ENCODE measurements at places on chromosomes 16 and 17.

- no peak for DNase-seq
Measured at GRCh38 chr17:74491626-74492025, 25.2 kb downstream of the CD300A start.

DNA sequence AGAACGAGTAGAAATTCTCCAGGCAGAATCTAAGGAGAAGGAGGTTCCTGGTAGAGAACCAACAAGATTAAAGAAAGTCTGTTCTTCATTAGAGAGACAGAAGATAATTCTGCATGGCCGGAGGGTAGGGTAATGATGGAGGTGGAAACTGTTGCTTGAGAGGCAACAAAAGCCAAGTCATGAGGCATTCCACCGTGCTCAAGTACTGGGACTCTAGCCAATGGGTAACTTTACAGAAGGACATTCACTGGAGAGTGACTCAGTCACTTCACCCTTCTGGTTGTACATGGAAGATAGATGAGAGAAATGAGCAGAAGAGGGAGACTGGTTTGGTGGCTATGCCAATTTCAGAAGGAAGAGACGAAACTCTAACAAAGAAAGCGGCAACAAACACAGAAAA lies 53.6 kb upstream of the ANKFN1 start:
- DNase-seq: no peak

DNA sequence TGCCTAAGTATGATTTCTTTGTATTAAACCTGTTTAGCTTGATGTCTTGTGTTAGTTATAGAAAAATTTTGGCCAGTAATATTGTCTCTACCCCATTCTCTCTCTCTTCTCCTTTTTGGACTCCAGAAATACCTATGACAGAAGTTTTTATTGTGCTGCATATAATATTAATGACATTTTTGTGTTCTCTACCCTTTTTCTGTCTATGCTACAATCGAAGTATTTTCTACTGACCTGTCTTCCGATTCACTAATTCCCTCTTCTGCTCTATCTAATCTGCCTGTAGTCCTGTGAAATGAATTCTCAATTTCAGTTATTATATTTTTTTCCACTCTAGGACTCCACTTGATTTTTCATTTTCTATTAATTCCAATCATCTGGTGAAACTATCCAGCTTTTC lies 26.0 kb upstream of the TMEM92 start:
- no peak for DNase-seq

- DNase-seq: no peak
Measured at GRCh38 chr17:15106540-15106939, 158.6 kb downstream of the PMP22 start.

DNA sequence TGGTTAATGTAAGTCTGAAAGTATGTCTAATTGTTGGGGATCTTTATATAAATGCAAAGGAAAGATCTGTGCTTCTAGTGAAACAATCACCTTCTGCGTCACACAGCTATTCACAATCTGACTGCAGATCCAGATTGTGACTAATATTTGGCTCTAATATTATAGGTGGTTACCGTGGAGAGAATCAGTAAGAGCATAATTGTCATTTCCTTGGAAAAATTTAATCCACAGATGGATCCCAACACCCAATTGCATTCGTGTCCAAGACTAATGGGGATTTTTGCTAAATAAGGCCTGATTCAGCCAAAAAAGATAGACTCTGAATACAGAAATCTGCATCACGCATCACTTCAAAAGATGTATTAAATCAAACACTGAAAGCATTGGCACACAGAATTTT lies 2.7 kb upstream of the KCNJ2 start:
- DNase-seq: no peak

GRCh38 chr17:77666881-77667395 lies 291.6 kb upstream of the TNRC6C start:
- peak; percentile 41 for DNase-seq

DNA sequence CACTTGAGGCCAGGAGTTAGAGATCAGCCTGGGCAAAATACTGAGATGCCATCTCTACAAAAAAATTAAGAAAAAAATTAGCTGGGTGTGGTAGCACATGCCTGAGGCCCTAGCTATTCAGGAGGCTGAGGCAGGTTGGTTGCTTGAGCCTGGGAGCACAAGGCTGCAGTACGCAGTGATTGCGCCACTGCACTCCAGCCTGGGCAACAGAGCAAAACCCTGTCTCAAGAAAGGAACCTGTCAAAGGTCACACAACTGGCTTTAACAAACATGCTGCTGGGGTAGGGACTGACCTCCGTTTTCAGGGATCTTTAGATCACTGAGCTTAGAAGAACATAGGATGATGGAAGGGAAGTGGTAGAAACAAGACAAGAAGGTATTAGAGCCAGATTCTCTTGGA lies 95.0 kb downstream of the IRX3 start:
- DNase-seq: no peak

DNA sequence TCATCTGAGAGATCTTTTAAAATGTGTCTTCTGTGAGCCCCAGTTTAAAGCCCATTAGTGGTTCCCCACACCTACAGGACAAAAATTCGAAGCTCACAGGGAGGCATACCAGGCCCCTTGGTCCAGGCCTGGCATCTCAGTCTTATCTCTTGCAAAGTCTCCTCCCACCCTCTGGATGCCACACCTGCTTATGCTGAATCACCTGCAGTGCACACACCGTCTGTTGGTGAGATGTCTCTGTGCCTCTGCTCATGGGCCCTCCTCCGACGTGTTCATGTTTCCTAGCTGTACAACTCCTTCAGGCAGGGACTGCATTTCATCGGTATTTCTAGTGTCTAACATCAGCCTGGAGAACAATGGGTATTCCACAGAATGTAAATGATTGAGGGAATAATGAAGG lies 41.6 kb downstream of the RNF157 start:
- no peak for DNase-seq

DNA sequence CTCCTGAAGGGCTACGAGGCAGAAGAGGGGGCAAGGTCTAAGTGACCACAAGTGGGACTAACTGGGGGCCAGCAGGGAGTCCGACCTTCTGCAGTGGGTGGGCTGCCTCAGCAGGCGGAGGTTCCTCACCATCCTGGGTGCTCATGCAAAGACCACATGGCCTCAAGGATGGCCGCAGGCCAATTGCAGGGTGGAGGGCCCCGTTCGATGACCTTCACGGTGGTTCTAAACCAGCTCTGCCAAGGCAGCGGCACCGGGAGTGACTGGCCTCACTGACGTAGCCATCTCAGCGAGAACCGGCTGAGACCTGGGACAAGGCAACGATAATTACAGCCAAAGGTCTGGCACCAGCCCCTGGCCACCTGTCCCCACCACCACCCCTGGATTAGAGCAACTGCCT lies 5.7 kb downstream of the SMIM5 start:
- DNase-seq: no peak

GRCh38 chr16:88442727-88443576 lies 10.1 kb upstream of the ZFPM1 start:
- DNase-seq: peak; percentile 77

DNA sequence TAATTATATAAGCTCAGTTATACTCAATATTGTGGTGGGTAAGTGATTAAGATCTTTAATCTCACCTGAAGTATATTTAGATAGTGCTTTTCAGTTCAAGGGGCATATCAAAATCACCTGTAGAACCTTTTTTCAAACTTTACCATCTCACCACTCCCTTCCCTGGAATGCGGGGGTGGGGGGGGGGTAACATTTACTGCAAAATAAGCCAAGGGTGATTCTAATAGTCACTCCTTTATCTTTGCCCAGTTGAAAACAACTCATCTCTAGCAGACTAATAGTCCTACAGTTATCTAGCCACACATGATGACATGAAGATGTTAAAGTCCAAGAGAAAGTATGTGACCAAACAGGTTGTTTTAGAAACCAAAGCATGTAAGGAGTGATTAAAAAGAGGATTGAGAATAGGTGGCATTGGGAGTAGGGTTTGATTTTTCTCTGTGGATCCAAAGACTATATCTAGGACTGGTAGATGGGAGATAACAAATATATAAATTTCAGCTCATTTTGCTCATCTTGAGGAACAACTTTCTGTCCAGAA lies 21.5 kb downstream of the LPCAT2 start:
- DNase-seq: no peak

- DNase-seq: no peak
Measured at GRCh38 chr16:49854188-49854795, 1.6 kb downstream of the ZNF423 start.

DNA sequence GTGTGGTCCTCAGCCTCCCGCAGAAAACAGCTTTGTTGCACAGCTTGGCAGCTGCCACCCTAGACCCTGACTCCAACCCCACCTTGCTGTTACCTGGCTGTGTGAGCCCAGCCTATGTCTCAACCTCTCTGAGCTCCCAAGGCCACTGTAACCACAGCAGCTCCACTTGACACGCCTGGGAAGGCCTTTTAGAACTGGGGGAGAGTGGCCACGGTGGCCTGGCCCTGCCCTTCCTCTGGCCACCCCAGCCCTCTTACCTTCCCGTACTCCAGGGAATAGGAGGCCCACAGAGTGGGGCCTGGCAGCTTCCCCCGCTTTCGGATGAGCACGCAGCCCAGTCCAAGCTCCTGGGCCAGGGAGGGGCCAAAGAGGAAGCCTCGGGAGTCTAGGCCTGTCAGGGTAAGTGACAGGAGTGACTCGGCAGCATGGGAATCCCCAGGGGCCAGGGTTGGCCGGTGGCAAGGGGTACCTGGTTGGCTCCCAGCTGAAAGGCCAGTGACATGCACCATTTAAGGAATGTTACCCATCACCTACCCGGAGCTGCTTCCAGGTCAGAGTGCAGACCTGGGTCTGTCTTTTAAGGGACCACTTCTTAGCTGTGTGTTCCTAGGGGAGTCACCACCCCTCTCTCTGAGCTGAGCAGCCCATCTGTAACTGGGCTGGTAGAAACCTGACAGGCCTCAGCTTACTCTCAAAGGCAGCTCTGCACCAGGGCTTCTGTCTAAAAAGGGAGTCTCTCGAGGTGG lies 1.4 kb downstream of the APRT start:
- peak; percentile 54 for DNase-seq

GRCh38 chr16:15141586-15141985 lies 47.5 kb upstream of the RRN3 start:
- DNase-seq: no peak

GRCh38 chr17:53409588-53409987 lies 413.1 kb upstream of the KIF2B start:
- DNase-seq: no peak

DNA sequence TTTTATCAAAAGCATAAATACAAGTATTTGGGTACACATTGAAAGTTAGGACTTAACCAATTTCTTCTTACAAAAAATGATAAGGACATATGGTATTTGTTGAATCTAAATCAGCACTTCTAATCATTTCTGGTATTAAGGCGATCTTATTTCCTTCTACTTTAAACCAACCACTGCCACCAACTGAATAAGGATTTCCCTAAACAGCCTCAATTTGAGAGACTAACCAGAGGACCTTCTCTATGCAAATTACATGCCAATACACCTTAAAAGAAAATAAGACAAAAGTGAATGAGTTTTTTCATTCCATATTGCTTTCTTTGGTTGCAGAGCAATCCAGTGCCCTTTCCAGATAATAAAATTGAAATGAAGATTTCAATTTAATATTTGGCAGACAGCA lies 45.5 kb downstream of the GNA13 start:
- DNase-seq: no peak

DNA sequence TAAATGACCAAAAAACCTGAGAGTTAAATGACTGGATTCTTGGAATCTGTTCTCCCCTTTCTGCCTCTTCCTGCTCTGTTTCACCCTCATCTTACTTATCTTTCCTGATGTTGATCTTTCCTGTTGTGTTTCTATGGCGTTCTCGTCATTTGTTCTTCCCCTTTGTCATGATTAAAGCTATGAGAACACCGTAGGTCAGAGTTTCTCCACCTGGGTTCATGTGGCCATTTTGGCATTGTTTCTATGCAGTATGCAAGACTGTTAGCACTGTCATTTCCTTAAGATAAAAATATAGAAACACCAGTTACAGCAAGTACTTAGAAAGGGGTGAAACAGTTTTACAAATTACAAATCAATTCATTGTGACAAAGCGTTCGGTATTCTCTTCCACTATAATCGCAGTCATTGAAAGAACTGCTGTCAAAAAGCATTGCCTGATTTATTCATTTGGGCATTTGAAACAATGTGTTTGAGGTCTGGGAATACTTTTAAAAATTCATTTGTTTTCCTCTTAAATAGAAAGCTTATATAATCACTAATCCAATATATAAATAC lies 166.0 kb downstream of the PHKB start:
- DNase-seq: no peak

DNA sequence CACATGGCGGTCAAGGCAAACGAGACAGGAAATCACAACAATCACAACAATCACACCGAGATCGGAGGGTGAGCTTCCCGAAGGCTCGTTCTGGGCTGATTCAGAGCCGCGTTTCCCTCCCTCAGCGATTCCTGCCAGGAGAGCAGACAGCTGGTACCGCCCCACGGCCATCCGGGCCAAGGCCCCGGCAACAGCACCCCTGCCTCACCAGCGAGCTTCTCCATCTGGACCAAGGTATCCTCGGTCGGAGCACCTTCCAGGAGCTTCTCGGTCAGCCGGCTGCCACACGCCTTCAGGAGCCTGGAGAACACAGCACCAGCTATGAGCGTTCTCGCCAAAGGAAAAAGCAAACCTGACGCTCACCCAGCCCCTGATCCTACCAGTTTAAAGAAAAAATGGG lies 15.2 kb upstream of the PLD6 start:
- no peak for DNase-seq

DNA sequence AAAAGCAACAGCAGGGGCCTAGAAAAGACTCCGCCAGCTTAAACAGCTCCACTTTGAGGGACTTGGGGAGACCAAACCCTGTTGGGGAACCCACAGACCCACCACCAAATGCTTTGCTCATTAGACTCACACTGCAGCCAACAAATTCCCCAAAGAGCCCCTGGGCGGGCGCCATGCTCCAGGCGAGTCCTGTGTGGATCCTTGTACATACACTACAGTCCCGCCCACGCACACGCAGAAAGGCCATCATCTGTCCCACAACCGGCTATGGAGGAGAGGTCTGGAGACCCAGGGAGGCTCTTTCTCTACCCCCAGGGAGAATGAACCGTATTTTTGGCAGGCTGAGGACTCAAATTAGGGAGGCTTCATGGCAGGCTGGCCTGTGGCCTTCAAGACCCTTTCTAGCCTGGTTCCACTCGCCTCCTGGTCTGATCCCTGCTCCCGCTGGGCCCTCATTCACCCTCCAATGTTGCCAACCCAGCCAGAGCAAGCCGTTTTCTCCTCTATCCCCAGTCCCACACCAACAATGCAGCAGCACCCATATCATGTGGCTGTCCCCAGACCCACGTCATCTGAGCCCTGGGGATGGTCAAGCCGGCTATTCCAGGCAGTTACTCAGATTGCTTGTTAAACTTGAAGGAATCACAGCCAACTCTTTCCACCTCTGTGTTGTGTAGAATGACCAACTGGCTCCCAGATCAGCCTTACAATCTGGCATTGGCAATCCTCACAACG lies 27.2 kb downstream of the ZNF423 start:
- DNase-seq: no peak

DNA sequence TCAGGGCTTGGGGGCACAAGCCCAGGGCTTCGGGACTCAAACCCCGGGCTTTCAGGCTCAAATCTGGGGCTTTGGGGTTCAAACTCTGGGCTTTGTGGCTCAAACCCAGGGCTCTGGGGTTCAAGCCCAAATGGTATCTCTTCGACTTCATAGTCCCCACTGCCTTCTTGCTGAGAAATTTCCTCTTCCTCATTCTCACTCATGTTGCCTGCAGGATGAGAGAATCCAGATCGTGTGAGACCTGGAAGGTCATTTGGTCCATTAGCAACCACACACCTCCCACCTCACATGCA lies 576 bp downstream of the ZNF768 start:
- no peak for DNase-seq

Data from stimulated activated CD4-positive, alpha-beta T cell treated with anti-CD3 and anti-CD28 coated beads, Interleukin-2, amount 100 ng/mL, for 48 hours (primary cell).